ENCODE measurements at places on chromosomes 3 and 15.

- DNase-seq: no peak
Observed at GRCh38 chr15:85367741-85368140, 12.7 kb upstream of the AKAP13 start.

GRCh38 chr3:149474250-149474817 is at the start of gene TM4SF4:
Gene TM4SF4 (plus strand): TSS chr3:149474697. CDS start chr3:149474878, 181 bp downstream.
- no peak for DNase-seq

DNA sequence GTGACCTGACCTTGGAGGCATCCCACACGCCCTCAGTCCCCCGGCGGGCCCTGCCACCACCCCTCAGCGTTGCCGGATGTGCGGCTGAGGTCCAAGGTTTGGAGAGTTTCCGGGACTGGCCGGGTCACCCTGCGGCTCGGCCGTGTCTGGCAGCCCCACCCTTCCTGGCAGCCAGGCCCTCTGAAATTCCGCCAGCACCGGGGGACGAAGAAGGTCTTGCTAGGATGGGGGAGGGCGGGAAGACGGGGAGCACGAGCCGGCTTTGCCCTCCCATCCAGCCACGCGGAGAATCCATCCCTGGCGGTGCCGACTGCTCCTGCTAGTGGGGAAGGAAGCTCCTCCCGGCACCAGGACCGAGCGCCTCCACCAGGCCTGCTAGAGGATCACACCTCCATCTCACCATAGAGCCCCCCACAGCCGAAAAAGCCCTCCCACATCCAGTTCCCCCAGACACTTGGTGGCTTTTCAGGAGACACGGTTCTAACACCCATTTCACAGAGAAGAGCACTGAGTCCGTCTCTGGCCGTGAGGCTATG is 81.5 kb downstream of the CPN2 start:
- DNase-seq: no peak

DNA sequence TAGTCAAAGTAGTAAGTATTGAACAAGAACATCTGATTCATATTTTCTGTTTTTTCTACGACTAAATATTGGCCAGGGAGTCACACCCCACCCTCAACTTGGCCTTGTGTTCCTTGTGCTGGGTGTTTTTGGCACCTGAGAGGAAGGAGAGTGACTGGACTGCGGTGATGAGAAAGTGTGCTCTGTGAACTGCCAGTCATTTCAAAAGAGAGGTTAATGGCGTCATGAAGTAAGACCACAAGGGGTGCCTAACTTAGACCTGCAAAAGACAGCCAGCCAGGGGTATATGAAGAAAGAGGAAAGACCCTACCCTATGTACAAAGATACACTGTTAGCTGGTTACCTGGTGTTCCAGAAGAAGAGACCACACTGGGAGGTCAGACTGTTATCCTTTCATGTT is 58.4 kb upstream of the COL8A1 start:
- DNase-seq: no peak

DNA sequence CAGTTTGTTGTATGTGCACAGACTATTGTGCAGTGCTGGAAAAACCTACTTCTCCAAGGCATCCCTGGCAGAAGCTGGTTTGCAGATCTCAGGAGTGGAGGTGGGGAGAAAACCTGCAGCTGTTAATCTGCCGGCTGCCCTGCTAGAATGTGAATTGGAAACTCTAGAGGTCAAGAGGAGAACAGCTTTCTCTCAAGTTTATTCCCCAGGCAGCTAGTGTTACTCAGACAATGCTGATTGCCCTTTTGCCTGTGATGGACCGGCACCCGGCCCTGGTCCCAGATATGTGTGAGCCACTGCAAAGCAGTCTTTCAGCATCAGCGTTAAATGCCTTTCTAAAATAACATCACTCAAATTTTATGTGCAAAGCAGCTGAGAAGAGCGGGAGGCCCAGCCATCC is 129.7 kb upstream of the TPM1 start:
- no peak for DNase-seq

GRCh38 chr3:48414376-48415250 is 15.3 kb downstream of the PLXNB1 start:
- DNase-seq: no peak

DNA sequence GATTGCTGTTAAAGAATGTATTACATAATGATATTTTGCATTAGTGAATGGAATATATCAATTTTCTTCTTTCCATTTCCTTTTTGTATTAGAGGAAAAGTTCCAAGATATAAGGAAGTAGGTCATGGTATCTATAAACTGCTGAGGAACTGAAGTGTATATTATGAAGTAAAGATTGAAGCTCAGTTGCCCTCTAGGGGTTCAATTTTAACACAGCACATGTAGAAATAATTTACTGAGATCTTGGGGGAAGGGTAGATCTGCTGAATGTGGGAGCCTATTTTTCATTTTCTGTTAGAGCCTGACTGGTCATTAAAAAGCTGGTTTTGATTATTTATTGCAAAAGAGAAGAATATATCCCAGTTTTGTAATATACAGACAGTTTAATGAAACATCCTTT is 45.2 kb downstream of the CMC1 start:
- DNase-seq: no peak

DNA sequence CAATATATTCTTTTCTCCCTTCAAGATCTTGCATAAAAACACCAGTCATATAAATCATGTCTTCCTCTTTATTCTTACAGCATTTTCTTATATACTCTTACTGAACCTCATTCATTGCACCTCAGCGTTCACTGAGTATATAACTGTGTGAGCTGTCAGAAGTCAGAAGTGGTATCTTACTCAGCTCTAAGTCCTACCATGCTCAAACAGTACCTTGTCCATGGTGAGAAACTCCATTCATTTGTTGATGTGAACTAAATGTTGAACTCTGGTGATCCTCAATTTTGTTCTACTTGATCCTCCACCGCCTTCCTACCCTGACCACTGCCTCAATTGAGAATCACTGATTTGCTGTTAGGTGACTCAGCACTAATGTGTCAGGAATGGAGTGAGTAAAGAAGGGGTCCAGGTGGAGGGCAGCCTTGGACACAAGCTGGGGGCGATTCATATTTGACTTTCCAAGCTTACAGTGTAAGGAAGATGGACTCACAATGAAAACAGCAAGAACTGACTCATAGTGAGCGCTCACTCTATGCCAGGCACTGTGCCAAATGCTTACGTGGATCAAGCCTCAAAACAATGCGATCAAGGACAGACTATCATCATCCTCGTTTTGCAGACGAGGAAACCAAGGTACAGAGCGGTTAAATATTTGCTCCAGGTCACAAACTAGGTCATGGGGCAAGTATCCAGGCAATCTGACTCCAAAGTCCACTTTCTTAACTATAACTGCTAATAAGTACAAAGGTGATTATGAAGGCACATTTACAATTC is 13.5 kb upstream of the ZFYVE19 start:
- no peak for DNase-seq

- DNase-seq: no peak
Observed at GRCh38 chr3:20975188-20975651, 775.8 kb downstream of the ZNF385D start.

GRCh38 chr15:52657338-52657737 is 21.9 kb downstream of the ATOSA start:
- no peak for DNase-seq

DNA sequence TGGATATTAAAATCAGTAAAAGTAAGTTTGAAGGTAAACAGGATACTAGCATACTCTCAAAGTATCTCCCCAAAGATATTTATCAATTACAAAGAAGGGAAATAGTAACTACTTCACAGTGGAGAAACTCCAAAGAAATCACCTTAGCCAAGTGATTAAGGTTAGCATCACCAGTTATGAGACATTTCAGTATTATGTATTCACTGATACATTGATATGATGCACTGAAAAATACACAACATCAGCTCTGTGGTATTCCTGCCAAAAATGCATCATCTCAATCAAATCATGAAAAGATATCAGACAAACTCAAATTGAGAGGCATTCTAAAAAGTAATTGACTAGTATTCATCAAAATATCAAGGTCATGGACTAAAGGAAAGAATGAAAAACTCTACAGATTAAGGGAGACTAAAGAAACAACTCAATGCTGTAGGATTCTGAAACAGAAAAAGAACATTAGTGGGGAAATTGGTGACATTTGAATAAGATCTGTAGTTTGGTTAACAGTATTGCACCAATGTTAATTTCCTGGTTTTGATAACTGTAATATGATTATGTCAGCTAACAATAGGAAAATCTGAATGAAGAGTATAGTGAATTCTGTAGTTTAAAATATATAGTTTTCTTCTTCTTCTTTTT is 215.4 kb downstream of the UACA start:
- no peak for DNase-seq

- no peak for DNase-seq
Observed at GRCh38 chr3:39423436-39423970, 17.0 kb downstream of the RPSA start.

DNA sequence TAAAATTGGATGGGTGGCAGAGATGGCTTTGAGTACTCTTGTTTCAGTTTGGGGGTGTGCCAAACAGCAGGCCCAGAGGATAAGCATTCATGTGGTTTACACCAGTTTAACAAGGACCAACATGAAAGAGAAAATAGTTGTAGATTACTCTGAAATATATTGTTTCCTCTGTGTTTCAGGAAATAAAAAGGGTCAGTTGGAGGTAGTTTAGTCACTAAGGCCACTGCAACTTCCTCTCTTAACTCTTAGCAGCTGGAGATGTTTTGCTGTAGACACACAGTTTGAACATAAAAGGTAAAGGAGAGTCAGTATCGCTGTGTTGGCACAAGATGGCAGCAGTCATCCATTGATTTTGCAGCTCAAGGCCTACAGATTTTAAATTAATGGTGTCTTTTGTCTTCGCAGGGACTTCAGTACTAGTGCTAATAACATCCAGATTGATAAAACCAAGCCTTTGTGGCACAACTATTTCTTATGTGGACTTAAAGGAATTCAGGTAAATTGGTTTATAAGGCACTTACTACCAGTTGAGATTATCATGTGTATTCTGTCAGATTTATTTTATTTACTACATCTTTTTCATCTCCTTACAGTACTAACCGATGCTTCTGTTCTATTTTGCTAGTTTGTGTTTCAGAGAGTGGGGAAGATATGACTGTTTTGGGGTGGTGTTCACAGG is 65.5 kb downstream of the GALK2 start:
- DNase-seq: no peak

GRCh38 chr3:193905541-193906396 is 230.2 kb upstream of the HES1 start:
- DNase-seq: no peak

DNA sequence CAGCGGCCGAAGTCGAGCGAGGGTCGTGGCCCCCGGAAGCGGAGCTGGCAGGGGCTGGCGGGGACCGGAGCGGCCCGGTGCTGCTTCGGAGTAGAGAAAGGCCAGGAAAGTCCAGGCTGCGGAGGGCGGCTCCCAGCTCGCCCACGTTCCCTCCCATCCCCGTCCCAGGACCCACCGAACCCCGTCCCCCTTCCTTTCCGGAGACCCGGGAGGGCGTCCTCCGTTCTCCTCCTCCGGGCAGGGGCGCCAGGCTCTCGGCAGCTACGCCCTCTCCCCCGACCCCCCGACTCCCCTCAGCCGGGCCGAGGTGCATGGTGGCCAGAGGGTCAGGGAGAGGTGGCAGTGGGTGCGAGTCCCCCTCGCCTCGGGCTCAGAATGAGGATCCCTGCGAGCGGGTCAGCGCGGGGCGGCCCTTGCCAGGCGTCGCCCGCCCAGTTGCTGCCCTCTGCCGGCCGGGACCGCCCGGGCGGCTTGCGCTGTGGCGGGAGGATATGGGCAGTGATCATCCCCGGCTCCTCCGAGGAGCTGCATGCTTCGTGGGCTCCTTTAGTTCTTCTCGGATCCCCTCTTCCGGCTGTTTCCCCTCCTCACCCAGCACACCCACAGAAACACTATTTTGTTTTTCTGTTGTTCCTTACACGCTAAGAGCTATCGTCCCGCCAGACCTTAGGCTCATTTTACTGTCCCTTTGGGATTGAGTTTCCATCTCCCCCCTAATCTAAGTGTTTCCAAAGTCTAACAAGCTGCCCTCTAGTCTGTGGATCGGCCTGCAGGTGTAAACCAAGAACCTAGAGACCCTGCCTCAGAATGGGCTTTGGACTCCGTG is 744 bp upstream of the ALDH1A2 start:
- no peak for DNase-seq

GRCh38 chr3:133691273-133692107 is 29.7 kb upstream of the TOPBP1 start:
- DNase-seq: no peak

- DNase-seq: no peak
Observed at GRCh38 chr3:18870642-18871041, 277.7 kb upstream of the KCNH8 start.

DNA sequence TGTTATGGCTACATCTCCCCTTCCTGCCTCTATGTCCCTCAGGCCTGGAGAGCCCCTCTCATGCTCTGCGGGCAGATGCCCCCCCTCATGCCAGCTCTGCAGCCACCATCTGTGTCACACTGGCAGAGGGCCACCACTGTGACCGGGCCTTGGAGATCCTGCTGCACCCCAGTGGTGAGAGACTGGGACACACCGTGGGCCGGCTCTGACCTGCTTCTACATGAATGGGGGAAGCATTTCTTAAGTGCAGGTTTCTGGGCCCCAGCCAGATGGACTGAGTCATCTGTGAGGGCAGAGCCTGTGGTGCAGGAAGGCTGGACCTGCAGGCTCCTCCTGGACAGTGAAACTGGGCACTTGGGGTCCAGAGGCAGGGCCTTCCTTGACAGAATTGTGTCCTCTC is 4.8 kb downstream of the VWA5B2 start:
- no peak for DNase-seq

- no peak for DNase-seq
Observed at GRCh38 chr15:96818861-96819260, 488.4 kb downstream of the NR2F2 start.

- DNase-seq: no peak
Observed at GRCh38 chr15:66848686-66849392, 146.8 kb downstream of the SMAD6 start.

DNA sequence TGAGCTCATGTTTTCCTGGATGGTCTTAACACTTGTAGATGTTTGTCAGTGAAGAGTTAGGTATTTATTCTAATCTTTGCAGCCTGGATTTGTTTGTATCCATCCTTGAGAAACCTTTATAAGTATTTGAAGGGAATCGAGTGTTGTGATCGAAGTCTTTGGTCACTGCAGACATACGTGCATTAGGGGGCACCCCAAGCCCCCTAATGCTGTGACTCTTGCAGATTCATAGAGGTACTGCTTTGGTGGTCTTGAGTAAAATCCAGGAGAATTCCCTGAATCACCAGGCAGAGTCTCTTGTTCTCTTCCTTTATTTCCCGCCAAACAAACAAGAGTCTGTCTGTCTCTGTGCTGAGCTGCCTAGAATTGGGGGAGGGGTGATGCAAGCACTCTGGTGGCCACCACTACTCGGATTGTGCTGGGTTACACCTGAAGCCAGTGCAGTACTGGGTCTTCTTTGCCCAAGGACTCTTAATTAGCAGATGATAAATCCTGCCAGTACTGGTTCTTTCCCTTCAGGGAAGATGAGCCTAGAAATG is 170.5 kb upstream of the POU1F1 start:
- no peak for DNase-seq

- no peak for DNase-seq
Observed at GRCh38 chr3:23916152-23916885, 471 bp downstream of the NKIRAS1 start.
